Sigmoid colon (tissue), 7 donors: ENCODE measurements at places on chromosomes 13 and 19. TPM values are rescaled to one million over a fixed set of nuclear protein-coding genes. Genes with fewer than 3 reads are reported as not detected.

The CADM4 gene
- 16.4 TPM for total RNA-seq

The SYNGR4 gene
- total RNA-seq: not detected

The LYL1 gene
- 13.0 TPM for total RNA-seq

GRCh38 chr19:14112809-14113385 is 4.7 kb downstream of the PRKACA start:
- DNase-seq: peak; percentile 76

GRCh38 chr13:35502456-35502855 is 26.0 kb upstream of the MAB21L1 start:
- no peak for DNase-seq

The ZNF43 gene
- 16.3 TPM for total RNA-seq

GRCh38 chr19:8074501-8074900 is 21.9 kb downstream of the CCL25 start:
- DNase-seq: no peak

GRCh38 chr13:45954836-45955800 is 97.4 kb downstream of the ZC3H13 start:
- no peak for DNase-seq

The METTL21C gene
- not detected for total RNA-seq

GRCh38 chr19:47352095-47352494 is 3.0 kb downstream of the DHX34 start:
- DNase-seq: no peak

The MUC16 gene
- total RNA-seq: not detected

GRCh38 chr13:70206671-70207070 is 98.4 kb upstream of the KLHL1 start:
- DNase-seq: no peak

DNA sequence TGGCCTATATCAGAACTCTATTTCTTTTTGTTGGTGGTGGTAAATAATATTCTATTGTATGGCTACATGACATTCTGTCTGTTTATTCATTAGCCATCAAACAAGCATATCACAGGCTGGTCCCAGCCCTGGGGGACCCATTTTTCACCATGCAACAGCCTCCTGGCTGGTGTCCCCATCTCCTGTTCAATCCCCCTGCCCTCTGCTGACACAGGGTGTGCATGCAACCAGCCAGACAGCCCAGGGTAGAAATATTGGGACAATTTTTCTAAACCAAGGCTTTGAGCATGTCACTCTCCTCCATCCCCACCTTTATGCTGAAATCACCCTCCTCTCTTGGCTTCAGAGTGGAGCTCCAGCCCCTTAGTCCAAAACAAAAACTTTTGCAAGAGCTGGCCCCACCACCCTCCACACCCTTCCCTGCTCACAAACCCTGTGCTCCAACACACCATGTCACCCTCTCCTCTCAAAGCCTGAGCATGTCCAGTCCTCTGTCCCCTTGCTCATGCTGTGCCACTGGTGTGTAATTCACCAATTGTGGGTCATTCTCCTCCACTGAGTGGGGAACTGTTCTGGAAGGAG is 153.0 kb upstream of the UQCRFS1 start:
- no peak for DNase-seq

The IZUMO2 gene
- total RNA-seq: not detected

DNA sequence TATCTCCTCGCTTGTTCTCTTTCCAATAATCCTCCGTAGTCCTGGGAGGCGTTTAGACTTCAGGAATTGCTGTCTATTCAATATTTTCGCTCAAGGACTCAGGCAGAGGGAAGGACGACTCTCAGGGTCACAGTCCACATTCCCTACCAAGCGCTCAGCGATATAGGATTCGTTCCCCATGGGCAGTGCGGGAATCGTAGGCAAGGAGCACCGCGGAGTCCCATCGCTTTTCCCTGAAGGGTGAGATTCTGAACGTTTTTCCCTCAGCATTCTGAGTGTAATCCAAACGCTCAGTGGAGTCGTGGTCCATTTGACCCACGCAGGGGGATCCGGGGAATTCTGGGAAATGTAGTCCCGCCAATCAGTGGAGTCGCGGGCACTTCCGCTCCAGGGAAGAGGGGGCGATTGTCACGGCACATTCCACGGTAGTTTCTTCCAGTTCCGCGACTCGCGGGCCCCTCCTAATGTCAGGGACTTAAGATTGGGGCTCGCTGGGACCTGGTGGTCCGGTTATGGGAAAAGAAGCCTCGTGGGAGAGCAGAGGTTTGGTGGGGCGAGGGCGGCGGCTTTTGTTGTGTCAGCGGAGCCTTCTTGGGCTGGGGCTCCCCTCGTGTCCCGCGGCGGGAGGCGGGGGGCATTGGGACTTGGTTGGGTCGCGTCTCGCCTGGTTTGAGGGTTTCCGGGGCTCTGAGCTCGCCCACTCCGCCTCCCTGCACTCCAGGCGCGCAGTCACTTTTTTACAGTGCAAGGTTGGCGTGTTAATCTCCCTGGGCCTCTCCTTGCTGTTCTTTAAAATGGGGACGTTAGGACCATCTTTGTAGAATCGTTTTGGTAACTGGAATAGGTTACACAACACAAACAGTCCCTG is at the start of gene ZNF234:
Gene ZNF234, plus strand, starts transcription at position 364 of the 868 bp plus-strand sequence. CDS start 3,079 bp downstream, outside the sequence.
- peak; percentile 86 for DNase-seq

The OR7A17 gene
- not detected for total RNA-seq

- no peak for DNase-seq
These were observed 15.0 kb downstream of the TMEM143 start for GRCh38 chr19:48348737-48349136.

DNA sequence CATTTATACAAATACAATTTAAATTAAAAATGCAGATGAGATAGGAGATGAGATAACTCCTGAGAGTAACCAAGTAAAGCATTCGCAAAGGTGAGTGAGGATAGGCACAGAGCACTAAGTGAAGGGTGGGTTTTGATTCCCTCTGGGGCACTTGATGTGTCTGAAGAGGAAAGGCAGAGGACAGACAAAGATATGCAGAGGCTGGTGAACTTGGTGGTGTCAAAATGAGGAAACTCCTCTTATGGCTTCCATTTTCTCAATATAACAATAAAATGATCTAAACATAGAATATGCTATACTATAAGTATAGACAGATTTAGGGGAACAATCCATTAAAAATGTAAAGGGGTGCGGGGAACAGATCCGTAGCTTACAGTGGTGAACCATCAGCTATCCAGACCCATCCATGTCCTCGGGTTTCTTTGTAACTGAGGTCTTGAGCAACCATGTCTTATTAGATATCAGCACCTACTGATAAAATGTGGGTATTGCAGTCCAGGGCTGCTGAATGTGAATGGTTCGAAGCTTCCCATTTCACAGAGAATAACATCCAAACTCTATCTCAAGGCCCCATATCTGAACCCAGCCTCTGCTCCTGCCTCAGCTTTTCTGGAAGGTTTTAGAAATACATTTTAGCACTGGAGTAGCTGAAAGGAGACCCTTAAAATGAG is 73.9 kb upstream of the SLC10A2 start:
- no peak for DNase-seq

DNA sequence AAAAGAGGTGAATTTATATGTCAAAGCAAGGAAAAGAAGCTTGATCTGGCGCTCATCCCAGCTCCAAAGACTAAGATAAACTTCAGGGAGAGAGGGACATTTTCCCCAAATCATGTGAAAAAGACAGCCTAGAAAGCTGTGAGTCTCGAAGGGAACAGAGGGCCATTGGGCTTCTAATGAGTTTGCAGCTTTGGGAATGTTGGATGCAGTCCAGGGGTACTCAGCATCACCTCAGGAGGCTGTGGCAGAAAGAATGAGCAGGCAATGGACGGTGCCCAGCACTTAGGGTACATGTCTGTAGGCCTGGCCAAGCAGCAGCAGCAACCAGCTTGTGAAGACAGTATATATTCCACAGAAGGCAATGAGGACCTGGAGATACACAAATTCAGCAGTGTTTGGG is 25.7 kb upstream of the WASF3 start:
- DNase-seq: no peak

DNA sequence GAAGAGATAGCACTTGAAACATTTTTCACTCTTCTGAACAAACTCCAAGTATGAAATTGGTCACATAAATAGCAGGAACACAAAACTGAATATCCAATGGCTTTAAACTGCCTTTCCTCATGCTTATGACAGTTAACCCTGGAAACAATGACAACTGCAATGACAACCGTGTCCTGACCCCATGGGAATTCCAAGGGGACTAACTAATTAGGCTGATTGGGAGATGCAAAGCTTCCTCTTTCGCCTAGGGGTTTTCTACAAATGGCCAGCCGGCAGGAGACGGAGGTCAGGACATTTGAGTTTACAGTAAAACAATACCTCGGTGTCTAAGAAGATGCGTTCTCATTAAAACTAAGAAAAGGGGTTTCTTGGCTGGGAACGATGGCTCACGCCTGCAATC is 53.0 kb upstream of the URAD start:
- no peak for DNase-seq

GRCh38 chr19:12907166-12907565 is 11.9 kb downstream of the SYCE2 start:
- DNase-seq: no peak

DNA sequence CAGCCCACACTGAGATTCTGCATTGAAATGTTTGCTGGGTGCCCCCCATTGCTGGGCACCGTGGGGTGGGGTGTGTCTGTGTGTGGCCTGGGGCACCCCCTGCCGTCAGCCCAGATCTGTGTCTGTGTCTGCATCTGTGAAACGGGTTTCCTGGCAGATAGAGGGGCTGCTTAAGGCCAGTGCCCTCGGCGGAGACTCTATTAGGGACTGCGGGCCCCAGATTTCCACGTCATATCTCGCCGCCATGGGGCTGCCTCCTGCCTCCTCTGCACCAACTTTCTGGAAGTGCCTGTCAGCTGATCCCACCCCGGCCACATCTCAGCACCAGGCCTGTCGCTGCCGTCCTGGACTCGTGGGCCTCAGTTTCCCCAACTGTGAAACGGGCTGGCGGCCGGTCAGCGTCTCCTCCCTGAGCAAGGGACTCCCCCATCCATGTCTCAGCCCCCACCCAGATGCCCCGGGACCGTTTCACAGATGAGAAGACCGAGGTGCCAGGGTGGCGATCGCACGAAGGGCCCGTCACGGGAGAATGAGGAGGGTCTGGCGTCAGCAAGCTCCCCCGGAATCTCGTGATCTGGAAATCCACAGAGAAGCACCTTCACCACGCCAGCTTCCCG is 21.4 kb downstream of the ARID3A start:
- no peak for DNase-seq

DNA sequence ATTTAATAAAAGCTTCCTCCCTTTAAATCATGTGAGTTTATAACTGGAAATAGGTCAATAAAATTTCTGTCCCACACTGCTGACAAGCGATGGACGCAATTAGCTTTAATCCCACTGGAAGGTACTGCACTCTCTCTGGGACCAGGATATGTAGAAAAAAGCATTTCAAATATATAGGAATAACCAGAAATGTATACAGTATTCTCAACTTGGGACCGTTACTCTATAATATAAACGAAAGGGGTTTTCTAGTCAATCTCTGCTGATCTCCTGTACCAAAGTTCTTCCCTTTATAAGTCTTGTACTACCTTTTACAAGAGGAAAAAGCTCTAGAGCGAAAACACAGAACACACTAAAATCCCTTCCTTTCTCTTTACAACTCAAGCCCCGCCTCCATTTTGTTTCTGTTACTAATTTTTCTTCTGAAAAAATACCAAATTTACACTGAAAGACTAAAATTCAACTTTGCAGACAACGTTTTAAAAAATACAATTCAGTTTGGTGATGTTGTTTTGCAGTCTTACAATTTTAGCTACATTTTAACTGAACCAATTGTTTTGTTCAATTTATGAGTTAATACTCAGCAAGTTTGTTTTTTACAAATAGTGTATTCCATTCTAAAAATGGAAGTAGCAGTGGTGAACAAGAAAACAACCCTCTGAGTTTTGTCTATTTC is 1.7 kb upstream of the USPL1 start:
- no peak for DNase-seq

GRCh38 chr13:112985803-112986408 is 16.9 kb downstream of the MCF2L start:
- DNase-seq: no peak

GRCh38 chr13:109207622-109208021 is 578.2 kb downstream of the MYO16 start:
- no peak for DNase-seq

The EFNA2 gene
- total RNA-seq: not detected

The SPRED3 gene
- not detected for total RNA-seq

DNA sequence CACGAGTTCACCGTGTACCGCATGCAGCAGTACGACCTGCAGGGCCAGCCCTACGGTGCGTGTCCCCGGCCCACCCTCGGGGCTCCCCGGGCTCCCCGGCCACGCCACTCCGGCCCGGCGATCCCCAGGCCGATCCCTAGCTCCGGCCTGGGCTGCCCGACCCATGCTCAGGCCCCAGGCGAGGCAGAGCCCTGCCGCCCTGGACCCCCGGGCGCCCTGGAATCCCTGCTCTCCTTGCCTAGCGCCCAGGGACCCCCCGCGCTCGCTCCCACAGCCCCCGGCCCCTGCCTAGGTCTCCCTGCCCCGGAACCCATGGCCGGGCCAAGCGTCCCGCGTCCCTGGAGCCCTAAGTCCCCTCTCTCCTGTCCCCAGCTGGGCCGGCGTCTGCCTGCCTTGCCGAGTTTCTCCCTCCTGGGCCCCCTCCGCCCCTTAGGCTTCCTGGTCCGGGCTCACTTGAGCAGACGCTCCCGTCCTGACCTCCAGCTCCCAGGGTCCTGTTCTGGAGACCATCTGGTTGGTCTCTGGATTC is 494 bp downstream of the NCLN start:
- DNase-seq: no peak

The IGFL1 gene
- total RNA-seq: not detected

The MEF2B gene
- not detected for total RNA-seq

The C19orf81 gene
- total RNA-seq: not detected

DNA sequence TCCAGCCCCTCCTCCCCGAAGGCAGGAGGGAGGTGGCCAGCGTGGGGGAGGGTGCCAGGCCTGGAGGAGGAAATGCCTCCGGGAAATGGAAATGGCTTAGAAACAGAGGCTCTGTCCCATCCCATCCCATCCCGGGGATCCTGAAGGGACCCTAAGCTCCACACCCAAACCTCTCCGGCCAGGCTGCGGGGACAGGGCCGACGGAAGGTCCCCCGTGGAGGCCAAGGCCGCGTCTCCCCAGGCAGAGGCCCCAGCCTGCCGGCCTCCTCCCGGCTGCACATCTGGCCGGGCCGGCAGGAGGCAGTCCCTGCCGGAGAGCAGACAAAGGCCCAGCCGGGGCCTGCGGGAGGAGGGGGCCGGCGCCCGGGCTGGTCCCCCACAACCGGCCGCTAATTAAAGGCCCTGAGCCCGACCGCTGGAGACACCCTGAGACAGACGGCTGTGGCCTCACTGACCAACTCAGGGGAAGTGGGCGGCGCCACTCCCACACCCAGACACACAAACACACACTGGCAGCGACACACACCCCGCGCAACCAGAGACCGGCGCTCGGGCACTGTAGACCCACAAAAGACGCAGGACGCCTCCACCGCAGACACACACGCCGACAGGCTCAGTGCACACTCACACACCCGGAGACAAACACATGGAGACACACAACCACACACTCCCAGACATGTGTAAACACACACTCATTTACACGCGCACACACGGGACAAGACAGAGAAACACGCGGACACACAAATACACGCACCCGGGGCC is 1.1 kb downstream of the ADAMTS10 start:
- DNase-seq: peak; percentile 84

The TRIP10 gene
- 73.1 TPM for total RNA-seq

DNA sequence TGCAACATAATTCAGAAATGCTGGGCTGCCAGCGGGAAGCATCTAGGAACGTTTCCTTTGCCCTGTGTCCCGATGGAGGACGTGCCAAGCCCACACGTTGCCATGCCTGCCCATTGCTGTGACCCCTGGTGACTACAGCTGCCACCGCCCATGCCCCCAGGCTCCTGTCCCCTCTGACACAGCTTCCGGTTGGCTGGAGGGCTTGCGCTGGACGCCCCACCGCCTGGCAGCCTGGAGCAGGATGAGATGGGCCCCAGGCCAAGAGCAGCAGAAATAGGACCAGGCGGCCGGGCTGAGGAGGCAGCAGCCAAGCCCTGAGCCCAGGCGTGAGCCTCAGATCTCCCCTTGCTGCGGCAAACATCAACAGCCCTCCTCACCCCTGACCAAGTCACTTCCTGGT is 125.9 kb downstream of the COL4A2 start:
- DNase-seq: peak; percentile 83
